ENCODE measurements at places on chromosomes 11 and 22.

GRCh38 chr11:36447514-36447913 lies 62.6 kb downstream of the TRAF6 start:
- no peak for DNase-seq

- no peak for DNase-seq
These were observed 34.4 kb downstream of the TRMU start for GRCh38 chr22:46369716-46370583.

DNA sequence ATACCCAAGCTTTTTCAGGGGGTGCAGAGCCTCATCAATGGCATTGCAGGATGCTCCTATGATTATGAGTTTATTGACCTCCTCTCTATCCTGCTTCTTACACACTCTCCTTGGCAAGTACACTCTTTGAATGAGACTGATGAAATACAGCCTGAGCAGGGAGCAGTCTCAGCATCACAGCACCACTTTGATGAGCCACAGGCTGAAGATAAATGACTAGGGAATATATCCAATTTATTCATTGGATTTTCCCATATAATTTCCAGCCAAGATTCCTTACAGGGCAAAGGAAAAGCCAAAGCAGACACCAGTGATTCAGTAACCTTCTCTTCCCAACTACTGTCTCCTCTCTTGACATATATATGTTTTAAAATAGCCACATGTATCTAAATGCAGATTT lies 79.2 kb downstream of the CASP12 start:
- DNase-seq = no peak

DNA sequence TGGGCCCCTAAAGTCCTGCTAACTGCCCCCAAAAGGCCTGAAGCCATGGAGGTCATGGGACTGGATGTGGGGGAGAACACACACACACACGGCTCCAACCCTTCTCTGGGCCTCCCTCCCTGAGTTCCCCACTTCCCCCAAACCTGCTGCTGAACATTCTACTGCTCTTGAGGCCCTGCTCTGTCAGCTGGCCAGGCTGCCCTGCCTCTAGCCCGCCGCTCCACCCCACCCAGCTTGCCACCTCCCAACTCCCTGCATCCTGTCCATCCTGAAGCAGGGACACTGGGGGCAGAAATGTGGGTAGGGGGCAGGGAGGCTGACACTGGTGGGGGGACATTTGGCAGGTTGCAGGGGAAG lies 1.0 kb downstream of the KCNJ4 start:
- no peak for DNase-seq

- DNase-seq = no peak
These were observed 12.4 kb upstream of the DAGLA start for GRCh38 chr11:61667684-61668305.

DNA sequence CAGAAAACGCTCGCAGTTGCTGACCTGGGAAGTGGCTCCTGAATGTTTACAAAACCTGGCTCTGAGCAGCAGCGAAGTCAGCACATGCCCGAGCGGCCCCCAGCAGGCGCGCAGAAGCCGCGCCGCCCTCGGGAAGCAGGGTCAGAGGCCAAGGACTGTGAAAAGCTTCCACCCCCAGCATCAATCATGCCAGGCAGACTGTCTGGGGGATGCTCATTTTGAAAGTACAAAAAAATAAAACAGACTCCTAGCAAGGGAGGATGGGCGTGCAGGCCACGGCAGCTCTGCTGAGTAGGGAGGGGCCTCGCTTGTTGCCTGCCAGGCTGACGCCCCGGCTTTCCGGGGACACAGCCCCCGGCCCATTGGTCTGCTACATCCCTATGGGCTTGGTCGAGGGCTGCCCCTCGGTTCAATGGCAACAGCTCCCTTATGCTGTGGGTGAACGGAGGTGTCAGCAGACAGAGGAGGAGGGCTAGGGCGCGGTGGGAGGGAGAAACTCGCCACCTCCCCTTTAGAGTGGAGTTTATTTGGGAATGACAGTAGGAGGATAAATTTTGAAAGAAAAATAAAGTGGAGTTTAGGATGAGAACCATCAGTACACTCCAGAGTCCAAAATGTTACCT lies 37.7 kb upstream of the GNB1L start:
- no peak for DNase-seq

- DNase-seq = no peak
These were observed 12.4 kb downstream of the CRY2 start for GRCh38 chr11:45859661-45860140.

DNA sequence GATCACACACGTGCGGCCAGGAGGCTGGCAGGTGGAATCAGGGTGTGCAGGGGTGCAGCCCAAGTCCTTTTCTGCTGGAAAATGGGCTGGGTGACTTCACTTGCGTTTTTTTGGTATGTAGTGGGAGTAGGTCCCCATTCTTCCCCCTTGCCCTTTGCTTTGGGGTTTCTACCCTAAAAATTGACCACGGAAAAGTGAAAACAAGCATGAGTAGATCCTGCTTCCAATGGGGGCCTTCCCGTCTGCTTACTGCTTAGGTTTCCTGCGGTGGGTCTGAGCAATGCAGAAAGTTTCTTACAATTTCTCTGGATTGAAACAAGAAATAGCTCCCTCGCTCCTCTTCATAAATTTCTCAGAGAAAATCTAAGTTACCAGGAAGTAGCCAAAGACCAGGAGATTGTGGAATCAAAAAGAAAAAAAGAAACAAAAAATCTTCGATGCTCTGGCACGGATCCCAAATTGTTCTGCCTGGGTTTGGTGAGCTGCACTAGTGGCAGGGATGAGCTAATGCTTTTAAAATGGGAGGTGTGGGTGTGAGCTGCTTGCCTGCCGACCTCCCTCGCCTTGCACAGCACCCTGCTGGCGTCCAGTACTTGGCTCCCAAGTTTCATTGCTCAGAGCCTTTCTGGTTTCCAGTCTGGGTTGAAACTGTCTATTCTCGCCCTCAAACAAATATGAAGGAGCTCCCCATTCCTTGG lies 2.4 kb downstream of the TIMP3 start:
- no peak for DNase-seq

GRCh38 chr11:120681434-120682331 lies 170.1 kb downstream of the GRIK4 start:
- DNase-seq = no peak

- DNase-seq = no peak
These were observed 988 bp downstream of the TNRC6B start for GRCh38 chr22:40178417-40179409.

GRCh38 chr11:71582309-71582895 lies at the start of gene KRTAP5-11:
Gene KRTAP5-11, minus strand, starts transcription at chr11:71582875. Its CDS starts 38 bp downstream, at chr11:71582837.
- no peak for DNase-seq

DNA sequence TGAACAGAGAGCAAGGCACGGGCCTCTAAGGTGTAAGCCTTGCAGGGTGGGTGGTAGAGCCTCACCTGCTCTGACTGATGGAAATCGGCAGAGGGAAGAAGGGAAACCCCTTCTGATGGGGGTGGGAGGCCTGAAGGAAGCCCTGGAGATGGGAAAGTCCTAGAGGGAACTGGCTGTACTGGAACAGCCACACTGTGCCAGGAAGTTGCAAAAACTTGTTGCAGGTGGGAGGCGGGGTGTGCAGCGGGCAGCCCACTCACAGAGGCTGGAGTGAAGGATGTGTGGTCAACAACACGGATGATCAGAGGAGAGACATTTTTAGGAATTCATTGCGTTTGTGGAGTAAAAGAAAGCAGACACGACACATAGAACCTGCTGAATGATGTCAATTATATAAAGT lies 91.3 kb downstream of the ZC3H12C start:
- DNase-seq = no peak

DNA sequence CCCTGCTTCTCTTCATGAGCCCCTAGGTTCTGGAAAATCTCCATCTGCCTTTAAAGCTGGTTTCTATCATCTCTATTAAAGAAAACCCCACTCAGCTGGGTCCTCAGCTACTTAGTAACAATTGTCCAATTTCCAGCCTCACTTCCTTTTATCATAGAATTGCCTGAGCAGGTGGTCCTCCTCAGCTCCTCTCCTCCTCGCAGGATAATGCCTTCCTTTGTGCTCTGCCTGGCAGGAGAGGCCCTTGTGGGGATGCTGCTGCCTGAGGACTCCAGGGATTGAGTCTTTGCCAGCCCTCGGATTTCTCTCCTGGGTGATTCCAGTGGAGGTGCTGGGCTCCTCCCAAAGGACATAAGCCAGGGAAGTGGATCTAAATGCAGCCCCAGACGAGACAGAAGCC lies 448.3 kb downstream of the INSC start:
- DNase-seq = no peak

DNA sequence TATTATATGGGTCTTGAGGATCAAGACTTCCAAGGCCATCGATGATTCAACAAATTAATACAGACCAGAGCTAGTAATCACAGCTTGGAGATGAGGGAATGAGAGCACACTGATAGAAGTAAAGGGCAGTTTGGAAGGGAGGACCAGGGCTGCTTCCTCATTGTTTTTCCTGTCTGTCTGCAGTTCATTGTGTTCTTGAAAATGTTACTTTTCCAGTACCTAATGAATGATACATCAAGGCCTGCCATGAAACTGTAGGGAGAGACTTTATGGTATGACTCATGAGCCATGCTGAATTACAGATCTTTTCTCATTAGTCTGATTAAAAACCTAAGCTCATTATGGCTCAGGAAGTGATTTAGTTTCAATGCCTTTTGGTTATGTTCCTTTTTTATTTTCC lies 855.6 kb downstream of the KCNA4 start:
- no peak for DNase-seq

DNA sequence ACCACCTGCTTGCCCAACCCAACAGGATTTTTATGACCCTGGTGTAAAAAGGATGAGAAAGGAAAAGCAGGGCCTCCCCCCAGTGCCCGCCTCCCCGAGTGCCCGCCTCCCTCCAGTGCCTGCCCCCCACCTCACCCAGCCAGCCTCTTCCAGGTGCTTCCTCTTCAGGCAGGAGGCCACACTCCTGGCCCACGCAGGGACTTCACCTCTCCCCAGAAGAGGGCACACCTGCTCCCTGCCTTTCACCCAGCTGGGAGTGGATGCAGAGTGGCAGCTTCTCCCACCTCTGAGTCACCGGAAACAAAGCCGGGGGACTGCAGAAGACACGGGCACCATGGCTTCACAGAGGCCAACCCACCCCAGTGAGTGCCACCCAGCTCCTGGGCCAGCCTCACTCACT lies 16.1 kb downstream of the CPT1A start:
- DNase-seq = no peak

- DNase-seq = no peak
These were observed 146.2 kb downstream of the RBFOX2 start for GRCh38 chr22:35882211-35883030.

DNA sequence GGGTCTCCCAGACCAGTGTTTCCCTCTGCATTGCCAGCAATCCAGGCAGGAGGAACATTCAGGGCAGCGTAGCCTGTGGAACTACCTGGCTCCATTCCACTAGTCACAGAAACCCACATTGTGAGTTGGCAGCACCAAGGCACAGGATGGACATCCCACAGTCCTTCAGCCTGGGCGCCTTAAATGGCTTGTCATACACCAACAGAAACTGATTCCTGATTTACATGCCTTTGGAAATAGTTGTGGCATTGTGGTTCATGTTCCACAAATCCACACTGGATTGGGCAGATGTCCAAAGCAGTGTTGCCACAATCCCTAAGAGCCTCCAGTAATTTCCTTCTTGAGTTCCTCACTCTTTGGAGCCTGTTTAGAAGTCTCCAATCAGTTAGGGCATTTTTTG lies 225.6 kb downstream of the BLID start:
- DNase-seq = no peak

GRCh38 chr22:38017272-38017920 lies 33.0 kb upstream of the SOX10 start:
- DNase-seq = no peak

GRCh38 chr11:88704485-88704884 lies 361.3 kb downstream of the GRM5 start:
- no peak for DNase-seq

All from SIG-M5 (cell line).